Stimulated activated CD8-positive, alpha-beta memory T cell treated with anti-CD3 and anti-CD28 coated beads, Interleukin-7, amount 100 ng/mL, for 48 hours (primary cell): ENCODE measurements at places on chromosomes 1 and 21.

DNA sequence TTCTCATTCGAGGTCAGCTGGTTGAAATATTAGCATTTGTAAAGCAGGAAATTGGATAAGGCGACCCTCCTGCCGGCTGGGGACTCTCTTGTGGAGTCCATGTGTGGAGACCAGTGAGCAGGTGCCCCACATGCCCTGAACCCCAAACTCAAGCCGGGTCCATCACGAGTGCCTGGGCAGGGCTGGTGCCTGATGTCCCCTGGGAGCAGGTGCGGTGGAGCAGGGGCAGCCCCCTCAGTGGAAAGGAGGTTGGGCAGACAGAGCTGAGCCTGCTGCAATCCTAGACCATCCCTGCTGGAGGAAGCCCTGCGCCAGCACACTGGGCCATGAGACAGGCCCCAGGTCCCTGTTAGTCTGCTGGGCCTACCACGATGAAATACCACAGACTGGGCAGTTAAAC is 395.6 kb downstream of the NPHP4 start:
- no peak for DNase-seq

- no peak for DNase-seq
Observed at GRCh38 chr1:57887964-57888491, 464.2 kb upstream of the DAB1 start.

- DNase-seq: no peak
Observed at GRCh38 chr21:44903689-44904088, 17.0 kb downstream of the ITGB2 start.

DNA sequence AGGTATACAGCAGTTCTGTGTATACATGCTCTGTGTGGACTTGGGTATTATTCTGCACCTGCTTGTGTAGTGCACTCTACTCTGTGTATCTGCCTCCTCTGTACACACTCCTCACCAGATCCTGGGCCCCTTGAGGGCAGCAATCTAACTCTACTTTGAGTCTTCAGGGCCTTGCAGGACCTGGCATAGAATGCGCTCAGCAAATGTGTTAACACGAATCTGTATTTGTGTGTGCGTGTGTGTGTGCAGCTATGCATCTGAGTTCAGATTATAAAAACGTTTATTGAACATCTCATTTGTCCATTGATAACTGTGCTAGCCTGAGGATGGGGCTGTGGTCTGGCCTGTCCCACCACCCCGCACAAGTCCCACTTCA is 3.9 kb upstream of the MEF2D start:
- no peak for DNase-seq

DNA sequence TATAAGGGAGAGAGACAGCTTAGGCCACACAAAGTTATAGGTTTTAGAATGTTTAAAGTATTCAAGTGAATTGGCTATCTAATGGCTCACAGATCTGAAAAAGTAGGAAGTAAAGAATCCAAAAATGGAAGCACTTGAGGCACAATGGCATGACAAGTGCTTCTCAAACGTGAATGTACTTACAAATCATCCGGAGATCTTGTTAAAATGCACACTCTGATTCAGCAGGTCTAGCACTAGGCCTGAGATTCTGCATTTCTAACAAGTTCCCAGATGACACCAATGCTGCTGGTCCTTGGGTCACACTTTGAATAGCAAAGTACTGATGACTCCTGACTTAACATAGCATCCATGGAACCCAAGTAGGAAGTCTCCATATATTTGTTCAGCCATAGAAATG is 20.9 kb upstream of the AGL start:
- DNase-seq: no peak

- no peak for DNase-seq
Observed at GRCh38 chr1:220219865-220220698, 52.2 kb downstream of the RAB3GAP2 start.

DNA sequence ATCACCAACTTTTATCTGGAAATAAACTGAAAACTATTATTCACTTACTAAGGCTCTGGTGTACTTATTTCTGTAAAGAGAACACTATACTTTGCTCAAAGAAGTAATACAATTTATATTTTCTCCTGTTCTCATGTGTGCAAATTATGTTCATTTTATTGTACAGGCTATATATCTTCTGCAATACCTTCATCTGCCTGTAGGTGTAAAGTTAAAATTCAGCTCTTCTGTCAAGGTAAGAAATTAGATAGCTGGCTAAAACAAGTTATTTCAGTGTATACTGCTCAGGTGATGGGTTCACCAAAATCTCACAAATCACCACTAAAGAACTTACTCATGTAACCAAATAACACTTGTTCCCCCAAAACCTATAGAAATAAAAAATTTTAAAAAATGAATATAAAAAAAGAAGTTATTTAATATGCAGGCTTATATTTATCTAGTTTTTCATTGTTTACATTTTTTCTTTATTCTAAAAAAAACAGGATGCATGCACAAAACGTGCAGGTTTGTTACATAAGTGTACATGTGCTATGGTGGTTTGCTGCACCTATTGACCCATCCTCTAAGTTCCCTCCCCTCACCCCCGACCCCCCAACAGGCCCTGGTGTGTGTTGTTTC is 81.5 kb downstream of the PTGER3 start:
- DNase-seq: no peak

DNA sequence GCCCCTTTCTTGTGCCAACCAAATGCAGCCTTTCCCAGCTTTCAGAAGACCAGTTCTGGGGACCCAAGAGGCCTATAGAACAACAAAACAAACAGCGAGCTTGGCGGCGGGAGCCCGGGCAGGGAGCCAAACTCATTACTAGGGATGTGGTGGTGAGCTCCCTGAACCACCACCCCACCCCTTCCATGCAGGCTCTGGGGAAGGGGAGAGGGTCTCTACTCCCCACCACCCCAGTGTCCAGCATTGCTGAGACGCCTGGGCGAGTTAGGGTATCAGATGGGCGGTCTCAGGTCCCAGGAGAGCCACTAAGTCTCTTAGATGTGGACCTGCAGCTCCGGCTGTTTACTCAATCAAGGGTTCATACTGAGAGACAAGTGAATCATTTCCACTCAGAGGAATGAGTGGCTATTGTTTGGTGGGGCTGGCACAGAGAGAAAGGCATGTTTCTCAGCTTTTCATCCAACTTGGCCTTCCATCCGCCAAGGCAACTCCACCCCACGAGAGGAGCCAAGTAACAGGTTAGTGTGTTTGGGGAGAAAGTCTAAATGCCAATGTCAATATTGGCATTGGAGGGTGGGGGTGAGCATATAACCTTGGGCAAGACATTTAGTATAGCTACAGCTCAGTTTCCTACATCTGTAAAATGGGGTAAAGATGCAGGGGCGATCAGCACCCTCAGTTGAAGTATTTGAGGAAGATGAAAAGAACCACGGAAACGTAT is 40.9 kb downstream of the PLXNA2 start:
- DNase-seq: no peak

GRCh38 chr1:238223076-238223640 is 332.4 kb upstream of the ZP4 start:
- DNase-seq: no peak

GRCh38 chr1:43585557-43585956 is 54.9 kb downstream of the PTPRF start:
- no peak for DNase-seq

GRCh38 chr1:12097321-12097720 is 34.2 kb downstream of the TNFRSF8 start:
- no peak for DNase-seq

DNA sequence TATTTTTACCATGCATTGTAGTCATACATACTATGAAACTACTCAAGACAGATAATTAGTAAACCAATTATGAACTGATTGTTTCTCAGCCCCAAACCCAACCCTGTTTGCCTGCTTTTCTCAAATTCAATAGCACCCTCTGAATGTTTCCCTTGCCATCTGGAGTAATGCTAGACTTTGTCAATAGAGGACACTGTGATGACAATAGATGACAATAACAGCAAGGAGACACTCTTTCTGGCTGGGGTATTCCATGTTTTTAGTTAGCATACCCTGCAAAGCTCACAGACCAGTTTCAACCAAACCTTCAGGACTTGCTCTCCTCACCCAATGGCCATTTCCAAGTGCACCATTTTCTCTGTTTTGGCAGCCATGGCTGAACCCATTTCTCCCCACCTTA is 108.5 kb upstream of the LRRC7 start:
- DNase-seq: no peak

GRCh38 chr1:109732390-109732881 is 8.4 kb downstream of the GSTM3 start:
- no peak for DNase-seq

GRCh38 chr1:108817811-108818210 is 39.1 kb downstream of the AKNAD1 start:
- DNase-seq: no peak

- no peak for DNase-seq
Observed at GRCh38 chr1:59071289-59071688, 225.6 kb upstream of the FGGY start.

DNA sequence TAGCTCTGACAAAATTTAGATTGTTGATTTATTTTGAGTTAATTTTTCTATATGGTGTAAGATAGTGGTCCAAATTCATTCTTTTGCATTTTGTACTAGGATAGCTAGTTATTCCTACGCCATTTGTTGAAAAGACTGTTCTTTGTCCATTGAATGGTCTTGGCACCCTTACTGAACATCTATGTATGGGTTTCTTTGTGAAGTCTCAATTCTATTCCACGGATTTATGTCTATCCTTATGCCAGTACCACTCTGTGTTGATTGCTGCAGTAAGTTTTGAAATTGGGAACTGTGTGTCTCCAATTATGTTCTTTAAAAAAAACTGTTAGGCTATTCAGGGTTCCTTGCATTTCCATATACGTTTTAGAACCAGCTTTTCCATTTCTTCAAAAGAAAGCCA is 145.7 kb downstream of the ZNF644 start:
- no peak for DNase-seq

- no peak for DNase-seq
Observed at GRCh38 chr1:237791592-237791991, 99.1 kb downstream of the ZP4 start.

DNA sequence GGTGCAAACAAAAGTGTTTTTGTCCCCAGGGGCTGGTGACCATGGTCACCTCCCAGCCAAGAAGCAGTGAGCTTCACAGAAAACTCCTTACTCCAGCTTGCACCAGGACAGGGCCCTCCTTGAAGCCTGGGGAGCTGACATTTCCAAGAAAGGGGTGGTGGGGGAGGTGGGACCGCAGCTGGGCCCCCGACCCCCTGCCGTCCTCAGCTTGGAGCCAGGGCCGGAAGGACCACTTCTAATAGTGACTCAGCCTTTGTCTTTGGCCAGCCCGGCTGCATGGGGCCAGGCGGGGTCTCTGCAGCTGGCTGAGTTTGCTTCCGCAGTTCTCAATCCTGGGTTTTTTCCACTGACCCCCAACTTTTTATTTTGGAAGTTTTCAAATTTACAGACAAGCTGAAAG is 136.5 kb upstream of the POU3F1 start:
- DNase-seq: no peak

DNA sequence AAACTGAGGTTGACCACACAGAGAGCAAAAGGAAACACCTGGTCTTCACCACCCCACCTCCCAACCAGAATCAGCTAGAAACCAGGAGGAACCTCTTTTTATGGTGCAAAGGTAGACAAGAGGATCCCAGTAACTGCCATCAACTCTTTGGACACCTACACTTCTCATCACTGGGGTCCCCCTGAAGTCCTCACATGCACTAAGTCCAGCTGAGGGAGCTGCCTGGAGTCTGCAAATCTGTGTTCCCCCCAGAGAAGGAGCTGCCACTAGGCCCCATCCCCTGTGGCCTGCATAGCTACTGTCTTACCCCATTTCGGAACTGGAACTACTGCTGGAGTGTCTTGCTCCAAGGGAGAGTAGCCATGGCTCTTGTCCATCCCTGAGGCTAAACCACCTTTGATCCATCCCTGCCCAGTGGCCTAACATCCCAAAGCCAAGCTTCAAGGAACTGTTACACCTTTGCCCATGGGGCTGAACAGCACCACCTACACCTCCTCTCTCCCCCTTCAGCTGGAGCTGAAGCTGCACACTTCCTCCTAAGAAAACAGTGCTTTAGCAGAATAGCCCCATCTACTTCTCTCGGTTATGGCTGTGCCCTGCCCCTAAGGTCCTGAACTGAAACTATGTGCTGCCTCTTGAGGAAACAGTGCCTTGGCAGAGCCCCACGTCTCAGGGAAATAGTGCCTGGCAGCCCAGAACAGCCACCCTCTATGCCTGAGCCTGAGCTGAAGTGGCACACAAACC is 85.4 kb upstream of the CD53 start:
- DNase-seq: no peak

GRCh38 chr1:31004231-31004621 is 61.3 kb downstream of the PUM1 start:
- no peak for DNase-seq
